ENCODE measurements at places on chromosomes 1 and 21.

DNA sequence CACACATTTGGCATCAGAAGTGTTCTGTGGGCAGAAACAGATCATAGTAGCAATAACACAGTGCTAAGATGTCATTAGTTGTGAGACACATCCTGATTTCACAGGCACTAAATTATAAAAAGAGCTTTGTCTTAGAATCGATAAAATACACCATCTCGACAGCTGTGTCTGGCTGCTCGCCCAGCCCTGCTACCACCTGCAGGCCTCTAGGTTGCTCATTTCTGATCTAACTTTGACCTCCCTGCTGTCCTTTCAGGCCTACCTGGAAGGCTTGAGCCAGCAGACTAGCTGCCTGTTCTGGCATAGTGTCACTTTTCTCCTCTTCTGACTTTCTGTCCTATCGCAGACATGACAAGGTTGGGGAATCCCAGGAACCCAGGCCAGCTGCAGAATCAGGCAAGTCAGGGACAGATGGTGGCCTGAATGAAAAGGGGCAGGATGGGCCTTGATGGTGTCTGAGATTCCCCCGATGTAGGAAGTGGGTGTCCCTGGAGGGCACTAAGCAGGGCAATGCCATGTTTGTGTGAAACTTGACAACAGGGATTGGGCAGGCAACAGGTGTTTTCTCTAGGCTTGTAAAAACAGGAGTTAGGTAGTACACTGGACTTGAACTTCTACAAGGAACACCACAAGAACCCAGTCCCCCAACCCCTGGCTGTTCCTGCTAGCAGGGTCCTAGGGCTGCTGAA, 66.6 kb upstream of the RHOU start:
- no peak for DNase-seq

GRCh38 chr1:199799116-199799515, 228.4 kb upstream of the NR5A2 start:
- DNase-seq, result no peak

DNA sequence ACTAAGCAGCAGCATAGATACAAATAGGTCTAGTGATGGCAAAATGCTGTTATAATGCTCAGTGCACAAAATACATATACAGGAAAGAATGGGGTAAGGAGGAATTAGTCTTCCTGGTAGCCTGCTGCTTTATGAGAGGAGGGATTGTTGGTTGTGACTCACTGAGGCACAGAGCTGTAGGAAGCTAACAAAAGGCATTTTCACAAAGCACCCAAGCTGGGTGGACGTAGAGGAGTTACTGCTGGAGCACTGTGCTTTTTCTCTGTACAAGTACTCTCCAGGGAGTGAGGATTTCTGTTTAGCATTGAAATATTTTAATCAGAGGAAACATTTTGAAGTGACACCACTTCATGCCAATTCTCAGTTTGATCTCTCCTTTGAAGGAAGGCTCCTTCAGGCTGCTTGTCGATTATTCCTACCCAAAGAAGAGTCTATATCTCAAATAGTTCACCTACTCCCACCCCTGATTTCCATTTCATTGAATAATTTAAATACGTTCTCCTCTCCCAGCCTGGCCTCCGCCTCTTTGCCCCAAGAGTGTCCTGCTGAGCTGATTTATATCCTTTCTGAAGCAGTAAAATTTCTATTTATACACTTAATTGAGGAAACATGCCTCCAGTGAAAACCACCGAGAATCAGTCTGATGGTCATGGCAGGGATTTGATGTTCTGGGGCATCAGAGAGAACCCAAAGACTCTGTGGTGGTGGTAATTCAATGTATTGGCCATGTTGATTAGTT, 271.9 kb downstream of the HHAT start:
- no peak for DNase-seq

- DNase-seq, result peak; percentile 72
Measured at GRCh38 chr21:34367320-34367935, 3.6 kb downstream of the KCNE2 start.

- no peak for DNase-seq
Measured at GRCh38 chr1:8011016-8011415, 15.1 kb downstream of the ERRFI1 start.

DNA sequence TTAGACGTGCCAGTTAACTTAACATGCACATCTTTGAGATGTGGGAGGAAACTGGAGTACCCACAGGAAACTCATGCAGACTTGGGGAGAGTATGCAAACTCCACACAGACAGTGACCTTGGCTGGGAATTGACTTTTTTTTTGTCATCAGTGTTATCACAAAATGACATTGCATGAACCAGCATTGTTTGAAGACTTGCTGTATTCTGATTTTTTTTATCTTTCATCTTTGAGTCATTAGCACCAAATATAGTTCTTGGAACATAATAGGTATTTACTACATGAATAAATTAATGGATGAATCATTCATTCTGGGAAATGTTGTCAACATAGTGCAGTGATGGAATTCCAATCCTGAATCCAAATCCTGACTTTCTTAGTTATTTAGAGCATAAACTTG, 77.0 kb downstream of the ATF6 start:
- DNase-seq, result no peak

DNA sequence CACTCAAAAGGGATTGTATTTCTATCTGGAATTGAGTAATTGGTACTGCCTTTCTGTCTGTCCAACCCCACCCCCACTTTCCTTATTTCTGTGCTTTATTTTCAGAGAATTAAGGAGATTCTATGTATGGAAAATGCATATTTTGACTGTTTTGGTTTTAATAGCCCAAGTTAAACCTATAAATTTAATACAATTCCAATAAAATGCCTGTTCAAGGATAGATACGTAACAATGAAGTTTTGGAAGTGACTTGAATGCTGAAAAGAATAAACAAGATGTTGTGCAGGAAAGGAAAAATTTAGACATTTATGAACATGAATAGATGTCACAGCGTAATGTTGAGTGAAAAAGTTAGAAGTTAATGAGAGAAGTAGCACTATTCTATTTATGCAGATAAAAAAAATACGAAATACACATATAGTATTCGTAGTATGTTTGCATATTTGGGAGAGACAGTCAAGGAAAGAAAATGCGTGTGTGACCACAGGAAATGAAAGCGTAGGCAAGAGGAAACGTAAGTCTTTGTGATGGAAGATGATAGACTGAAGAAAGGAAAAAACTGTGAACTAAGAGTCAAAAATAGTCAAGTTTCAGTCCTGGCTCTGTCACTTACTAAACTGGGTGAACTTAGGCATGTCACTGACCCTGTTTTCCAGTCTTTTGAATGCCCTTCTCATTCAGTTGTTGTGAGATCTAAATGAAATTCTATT, 62.1 kb downstream of the MEF2D start:
- DNase-seq, result no peak

DNA sequence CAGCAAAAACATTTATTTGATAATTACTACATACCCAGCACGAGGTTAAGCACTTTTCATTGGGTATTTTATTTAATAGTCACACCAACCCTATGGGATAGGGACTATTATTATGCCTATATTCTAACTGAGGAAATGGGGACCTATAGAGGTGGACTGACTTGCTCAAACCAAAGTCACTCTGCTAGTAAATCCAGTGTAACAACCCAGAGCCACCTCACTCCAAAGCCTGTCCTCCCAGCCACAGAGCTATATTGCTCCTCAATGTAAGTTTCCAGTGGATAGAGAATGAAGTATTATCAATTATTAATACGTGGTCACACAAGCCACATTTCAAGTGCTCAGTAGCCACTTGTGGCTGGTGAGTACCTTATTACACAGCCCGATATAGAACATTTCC, 97.5 kb downstream of the RGS2 start:
- no peak for DNase-seq
